ENCODE measurements at places on chromosomes 11 and 22.

DNA sequence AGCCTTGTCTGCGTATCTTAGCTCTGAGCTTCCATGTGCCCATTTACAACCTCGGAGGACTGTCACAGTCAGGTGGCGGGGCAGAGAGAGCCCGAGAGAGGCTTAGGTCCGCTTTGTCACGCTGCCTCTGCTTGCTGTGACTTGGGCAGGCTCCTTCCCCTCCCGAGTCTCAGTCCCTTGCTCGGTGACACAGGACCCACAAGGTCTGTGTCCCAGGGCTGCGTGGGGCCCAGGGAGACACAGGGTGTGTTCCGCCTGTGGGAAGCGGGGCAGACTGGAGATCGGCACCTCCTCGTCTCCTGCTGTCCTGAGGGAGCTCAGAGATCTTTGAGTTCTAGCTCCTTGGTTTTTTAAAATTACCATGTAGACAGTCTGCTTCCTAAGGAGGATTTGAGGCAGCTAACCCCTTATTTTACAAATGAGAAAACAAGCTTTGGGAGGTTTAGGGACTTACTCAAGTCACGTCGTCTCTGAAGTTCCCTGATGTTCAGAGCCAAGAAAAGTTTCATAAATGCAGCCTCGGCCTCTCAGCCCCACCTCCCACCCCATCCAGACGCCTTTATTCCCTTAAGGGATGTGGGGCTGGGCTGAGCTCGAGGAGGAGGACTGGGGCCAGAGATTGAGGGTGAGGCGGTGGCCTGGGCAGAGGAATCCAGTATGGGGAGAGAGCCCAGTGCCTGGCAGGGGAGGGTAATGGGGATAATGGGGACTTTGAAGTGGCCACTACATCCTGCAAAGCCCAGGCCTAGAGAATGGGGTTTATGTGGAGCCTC is 103.6 kb downstream of the NECTIN1 start:
- no peak for DNase-seq

DNA sequence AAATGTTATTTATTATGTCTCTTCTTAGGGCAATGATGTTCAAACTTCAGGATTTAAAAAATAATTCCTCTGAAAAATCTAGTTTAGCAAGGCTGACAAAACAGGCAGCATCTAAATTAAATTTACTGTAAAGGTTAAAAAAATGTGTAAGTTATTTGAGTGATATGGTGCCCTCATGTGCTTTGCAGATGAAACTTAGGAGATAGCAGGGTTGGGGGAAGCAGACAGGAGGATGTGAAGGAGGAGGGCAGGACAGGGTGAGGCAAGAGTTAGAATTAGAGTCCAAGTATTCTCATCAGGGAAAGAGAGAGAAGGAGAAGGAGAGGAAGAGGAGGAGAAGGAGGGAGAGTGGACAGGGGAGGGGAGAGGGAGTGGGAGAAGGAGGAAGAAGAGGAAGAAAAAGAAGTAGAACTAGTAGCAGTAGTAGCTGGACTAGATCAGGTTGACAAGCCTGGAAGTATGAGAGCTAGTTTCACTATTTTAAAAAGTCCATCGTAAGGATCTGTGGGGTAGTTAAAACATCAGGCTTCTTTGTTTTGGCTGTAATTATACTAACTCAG is 141.2 kb upstream of the SESN3 start:
- no peak for DNase-seq

DNA sequence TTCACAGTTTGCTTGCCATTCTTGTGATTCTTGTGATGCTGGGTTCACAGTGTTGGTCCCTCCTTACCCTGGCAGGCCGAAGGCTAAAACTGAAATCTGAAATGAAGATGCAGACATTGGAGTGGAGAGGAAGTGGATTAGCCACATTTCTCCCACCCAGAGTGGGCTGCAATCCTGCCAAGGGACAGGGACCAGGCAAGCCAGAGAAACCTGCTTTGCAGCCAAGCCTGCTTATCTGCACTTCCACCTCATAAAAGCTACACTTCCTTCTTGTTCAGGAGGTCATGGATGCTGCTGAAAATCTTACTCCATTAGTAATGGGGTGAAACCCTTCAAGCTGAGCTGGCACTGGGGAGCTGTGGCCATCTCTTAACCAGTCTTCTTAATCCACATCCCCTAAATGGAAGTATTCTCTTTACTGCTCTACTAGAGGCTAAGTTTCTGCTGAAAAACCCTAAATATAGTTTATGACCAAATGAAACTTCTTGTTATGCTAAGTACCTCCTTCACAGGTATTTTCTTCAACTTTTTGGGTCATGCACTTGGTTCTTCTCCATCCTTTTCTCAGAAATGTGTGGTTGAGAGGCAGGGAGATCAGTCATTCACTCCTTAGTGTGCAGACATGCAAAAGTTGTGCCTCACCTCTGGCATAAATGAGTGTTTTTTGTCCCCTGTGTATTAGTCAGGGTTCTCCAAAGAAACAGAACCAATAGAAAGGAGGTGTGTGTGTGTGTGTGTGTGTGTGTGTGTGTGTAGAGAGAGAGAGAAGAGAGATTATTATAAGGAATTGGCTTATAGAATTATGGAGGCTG is 133.9 kb upstream of the BMAL1 start:
- no peak for DNase-seq

DNA sequence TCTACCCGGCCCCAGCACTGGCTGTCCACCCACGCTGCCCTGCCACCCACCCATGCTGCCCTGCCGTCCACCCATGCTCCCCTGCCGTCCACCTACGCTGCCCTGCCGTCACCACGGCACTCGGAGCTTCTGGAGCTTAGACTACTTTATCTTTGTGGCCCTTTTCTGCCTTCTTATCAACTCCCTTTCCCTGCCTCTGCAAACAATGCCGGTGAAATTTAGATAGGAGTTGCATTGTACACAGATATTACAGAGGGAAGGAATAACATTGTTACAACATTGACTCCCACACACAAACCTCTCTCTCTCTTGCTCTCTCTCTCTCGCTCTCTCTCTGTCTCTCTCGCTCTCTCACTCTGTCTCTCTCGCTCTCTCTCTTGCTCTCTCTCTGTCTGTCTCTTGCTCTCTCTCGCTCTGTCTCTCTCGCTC is 33.7 kb upstream of the BRSK2 start:
- DNase-seq = no peak

DNA sequence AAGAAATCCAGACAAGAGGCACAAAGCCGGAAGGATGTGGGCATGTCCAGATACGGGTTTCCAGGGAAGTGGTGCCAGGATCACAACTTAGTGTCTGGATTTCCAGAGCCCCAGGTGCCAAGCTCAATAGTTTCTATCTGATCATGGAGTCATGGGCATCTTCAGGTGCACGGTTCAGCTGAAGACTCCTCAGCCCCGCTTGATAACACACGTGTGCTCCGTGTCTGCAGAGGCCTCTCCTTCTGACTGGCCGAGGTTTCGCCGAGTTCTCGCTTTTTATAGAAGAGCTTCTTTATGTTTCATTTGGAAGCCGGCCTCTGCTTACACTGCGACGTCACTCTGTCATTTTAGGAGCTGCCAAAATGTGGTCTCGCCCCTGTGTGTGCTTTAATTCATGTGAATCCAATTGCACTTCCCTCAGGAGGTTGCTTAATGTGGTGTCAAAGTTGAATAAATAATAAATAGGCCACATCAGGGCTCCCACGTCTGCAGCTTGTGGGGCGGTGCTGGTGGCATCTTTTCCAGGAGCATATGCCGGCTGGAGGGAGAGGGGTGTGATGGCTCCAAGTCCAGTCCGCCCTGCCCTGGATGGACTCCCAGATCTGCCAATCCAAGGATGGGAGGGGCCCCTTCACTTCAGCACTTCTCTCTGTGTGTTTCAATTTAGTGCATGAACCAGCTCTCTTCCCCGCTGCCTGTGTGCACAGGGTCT is 1410.8 kb downstream of the TBC1D22A start:
- no peak for DNase-seq

GRCh38 chr11:121625777-121626506 is 173.2 kb upstream of the SORL1-AS1 start:
- DNase-seq = no peak

- no peak for DNase-seq
These were observed 14.7 kb upstream of the ST14 start for GRCh38 chr11:130144861-130145281.

GRCh38 chr11:91396236-91397133 is 828.1 kb upstream of the FAT3 start:
- DNase-seq = no peak

DNA sequence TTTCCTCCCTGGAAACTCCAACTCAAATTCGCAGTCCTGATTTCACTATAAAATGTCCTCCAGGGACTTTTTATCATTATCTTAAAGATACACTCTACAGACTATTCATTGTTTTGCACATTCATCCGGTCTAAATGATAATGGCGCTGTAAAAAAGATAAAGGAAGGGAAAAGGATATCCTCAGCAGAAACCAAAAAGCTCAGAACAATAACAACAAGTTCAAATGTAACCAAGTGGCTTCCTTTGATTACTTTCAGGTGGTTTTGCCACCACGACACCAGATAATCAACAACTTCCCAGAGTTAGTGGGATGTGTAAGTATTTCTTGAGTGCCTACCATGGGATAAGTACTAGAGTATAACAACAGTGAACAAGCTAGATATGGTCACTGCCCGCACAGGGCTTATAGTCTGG is 26.3 kb downstream of the PRCP start:
- DNase-seq = no peak

GRCh38 chr11:32566517-32566916 is 17.1 kb upstream of the EIF3M start:
- DNase-seq = no peak

- DNase-seq = no peak
These were observed 14.3 kb upstream of the POU2AF3 start for GRCh38 chr11:111283945-111284481.

- DNase-seq = no peak
These were observed 1024.5 kb downstream of the LRRC4C start for GRCh38 chr11:40434926-40435325.

DNA sequence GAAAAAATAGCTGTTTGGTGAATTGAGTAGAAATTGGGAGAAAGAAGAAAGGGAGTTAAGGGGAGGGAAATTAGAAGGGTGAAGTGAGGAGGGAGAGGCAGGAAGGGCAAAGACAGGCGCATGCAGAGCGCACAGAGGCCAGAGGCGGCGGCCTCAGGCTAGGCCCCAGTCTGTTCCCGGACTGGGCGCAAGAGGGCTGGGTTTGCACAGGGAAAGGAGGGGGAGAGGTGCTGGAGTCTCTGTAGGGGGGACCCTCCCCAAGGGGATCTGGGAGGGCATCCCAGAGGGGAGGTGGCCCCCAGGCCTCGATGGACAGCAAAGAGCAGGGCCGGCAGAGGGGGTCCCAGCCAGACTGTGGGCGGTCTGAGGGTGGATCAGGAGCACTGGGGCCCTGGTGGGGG is 1.3 kb upstream of the FLRT1 start:
- DNase-seq = no peak

DNA sequence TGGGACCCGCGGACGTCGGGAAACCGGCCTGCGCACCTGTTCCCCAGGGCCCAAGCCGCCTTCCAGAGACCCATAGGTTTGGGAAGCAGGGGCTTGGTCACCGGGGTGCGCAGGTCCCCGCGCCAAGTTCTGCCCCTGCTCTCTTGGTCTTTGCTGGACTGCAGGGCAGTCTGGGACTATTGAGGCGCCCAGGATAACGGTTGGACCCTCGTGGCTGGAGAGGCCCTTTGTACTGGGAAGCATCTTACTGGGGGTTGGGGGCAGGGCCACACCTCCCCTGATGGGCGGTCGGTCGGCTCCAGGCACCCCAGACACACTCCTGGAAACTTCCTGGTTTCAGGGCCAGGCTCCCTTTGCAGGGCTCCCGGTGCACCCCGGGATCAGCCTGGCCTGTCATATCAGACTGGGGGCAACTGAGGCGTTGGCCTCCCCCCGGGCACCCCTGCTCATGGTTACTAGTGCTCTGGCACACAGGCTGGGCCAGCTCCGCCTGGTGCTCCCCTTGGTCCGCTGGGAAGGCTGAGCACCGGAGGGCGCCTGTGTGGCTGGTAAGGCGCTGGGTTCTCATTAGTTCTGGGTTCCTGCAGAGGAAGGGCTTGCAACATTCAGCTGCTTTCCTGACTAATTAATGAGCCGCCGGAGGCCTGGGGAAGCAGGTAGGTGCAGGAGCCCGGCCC is 1250.5 kb downstream of the BRD1 start:
- no peak for DNase-seq

- no peak for DNase-seq
These were observed 12.3 kb upstream of the MPEG1 start for GRCh38 chr11:59225017-59225416.

GRCh38 chr11:24509114-24509513 is 12.3 kb downstream of the LUZP2 start:
- no peak for DNase-seq

- no peak for DNase-seq
These were observed 22.2 kb downstream of the IL10RA start for GRCh38 chr11:118008271-118008911.

GRCh38 chr11:68342459-68343158 is 30.2 kb downstream of the LRP5 start:
- DNase-seq = no peak

- no peak for DNase-seq
These were observed 32.1 kb downstream of the SERPIND1 start for GRCh38 chr22:20805972-20806471.

GRCh38 chr11:38461751-38462150 is 1863.7 kb upstream of the RAG2 start:
- DNase-seq = no peak

- no peak for DNase-seq
These were observed 31.9 kb upstream of the PSMA1 start for GRCh38 chr11:14552089-14552488.

GRCh38 chr11:131656839-131657211 is 286.4 kb downstream of the NTM start:
- DNase-seq = no peak

- peak; percentile 53 for DNase-seq
These were observed 30.0 kb upstream of the CABP7 start for GRCh38 chr22:29689880-29690213.

- DNase-seq = no peak
These were observed 23.1 kb upstream of the CD82 start for GRCh38 chr11:44542372-44542771.

DNA sequence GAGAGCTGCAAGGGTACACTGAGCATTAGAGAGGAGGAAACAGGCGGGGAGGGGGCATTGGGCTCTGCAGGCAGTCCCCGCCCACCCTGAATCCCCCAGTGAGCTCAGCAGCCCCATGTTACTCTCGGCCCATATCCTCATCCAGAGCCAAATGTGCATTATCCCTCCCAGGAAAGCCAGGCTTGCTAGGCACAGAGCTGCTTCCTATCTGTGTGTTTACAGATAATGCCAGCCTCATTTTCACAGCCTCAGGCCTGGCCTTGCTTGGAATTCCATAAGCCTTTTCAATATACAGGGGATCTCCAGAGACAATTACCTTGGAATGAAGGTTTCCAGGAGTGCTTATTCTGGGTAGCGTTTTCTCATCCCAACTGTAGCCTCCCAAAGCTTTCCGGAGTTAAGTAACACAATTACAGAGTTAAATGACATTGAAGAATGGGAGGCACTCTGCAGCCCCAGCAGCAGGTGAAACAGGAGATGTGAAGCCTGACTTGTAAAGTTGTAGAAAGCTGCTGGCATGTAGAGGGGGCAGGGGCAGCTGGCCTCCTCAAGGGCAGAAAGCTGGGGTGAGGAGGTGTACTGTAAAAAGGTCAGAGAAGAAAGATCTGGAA is 91.5 kb upstream of the TBCEL start:
- no peak for DNase-seq

GRCh38 chr11:50267851-50268250 is 235.2 kb downstream of the OR4C45 start:
- DNase-seq = no peak

Data from GM13976 (cell line).